ENCODE measurements at places on chromosomes 2 and 18.

DNA sequence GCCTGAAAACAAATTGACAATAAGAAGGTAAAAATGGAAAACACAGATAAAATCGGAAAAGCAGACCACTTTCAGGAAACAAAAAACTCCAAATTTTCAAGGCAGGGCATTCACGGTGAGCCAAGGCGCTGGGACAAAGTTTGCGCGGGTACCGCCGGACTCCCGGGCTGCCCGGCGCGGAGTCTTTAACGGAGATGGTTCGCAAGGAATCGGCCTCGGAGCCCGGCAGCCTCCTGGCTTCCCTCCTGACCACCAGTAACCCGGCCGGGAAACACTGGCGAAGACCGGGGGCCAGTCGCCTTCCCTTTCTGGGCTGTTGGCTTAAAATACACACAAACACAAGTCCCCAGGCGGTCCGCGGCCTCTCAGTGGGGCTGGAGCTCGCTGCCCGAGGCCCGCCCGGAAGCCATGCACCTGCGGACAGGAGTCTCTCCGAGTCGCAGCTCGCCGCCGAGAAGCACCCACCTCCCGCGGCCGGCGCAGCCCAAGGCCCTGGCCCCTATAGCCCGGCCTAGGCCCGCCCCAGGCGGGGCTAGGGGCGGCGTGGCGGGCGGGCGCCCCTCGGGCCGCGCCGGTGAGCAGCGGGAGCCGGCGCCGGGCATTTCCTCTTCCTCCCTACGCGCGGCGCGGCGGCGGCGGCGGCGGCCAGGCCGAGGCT, 622 bp upstream of the KCMF1 start:
- peak; percentile 33 for DNase-seq

GRCh38 chr2:211457325-211457724, 900.9 kb downstream of the CPS1 start:
- no peak for DNase-seq

- DNase-seq, result no peak
Observed at GRCh38 chr2:103159018-103159417, 397.2 kb downstream of the TMEM182 start.

DNA sequence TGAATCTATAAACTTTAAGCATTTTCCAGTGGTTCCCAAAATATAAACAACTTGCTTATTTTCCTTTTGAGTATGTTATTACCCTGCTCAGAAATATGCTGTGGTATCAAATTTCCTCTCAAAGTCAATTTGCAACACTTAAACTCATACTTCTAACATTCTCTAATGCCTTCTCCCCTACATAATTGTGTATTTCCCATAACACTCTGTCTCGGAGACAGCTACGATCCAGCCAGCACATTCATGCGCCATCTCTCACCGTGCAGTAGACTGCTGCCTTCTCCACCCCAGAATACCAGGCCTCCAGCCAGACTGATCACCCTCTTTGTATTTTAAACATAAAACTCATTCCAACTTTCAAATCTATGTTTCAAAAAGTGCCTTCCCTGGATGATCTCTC, 41.8 kb downstream of the TIMM21 start:
- no peak for DNase-seq

GRCh38 chr2:3728104-3729054, 25.0 kb downstream of the DCDC2C start:
- no peak for DNase-seq

- no peak for DNase-seq
Observed at GRCh38 chr2:218996937-218997336, 3.7 kb upstream of the CRYBA2 start.

DNA sequence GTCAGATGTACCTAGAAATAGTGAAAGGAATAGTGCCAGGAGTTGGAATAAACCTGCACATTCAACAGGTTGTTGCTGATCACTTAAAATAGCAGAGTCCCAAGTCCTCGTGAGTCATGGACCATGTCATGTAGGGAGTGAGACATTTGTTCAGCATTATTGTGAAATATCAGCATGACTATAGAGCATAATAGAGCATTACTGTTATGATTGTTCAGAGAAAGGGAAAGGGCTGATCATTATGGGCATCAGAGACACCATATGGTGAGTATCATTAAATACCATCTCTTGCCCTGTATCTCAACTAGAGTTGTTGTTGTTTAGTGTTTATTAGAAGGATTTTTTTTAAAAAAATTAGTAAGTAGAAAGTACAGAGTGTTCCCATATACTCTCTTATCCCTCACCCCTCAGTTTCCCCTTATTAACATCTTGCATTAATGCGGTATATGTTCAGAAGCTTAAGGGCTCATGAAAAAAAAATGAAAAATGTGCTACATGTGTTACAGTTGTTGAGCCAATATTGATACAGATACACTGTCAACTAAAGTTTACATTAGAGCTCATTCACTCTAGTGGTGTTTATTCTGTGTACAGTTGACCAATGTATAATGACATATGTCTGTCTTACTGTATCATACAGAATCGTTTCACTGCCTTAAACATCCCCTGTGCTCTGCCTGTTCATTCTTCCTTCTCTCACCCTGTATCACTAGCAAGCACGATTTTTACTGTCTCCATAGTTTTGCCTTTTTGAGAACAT, 5.7 kb downstream of the ELAC1 start:
- DNase-seq, result no peak

DNA sequence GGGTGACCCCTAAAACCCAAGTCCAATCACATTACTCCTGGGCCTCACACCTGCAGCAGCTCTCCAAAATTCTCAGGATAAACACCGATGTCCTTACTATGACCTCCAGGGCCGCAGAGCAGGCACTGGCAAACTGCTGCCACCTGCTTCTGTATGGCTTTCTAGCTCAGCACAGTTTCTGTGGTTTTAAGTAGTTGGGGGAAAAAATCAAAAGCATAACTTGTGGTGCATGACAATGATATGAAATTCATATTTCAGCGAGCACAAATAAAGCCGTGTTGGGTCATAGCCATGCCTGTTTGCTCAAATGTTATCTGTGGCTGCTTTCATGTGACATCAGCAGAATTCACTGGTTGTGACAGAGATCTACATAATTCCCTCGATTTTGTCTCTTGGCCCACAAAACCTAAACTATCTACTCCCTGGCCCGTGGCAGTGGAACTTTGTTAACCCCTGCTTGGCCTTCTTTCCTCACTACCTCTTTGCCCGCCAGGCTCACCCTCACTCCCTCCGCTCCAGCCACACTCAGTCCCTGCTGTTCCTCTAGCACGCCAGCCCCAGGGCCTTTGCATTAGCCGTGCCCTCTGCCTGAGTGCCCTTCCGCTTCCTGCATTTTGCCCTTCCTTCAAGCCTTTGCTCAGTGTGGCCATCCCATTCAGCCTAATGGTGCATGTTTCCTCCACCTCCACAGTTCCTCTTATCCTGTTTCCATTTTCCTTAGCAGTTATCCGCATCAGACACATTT, 108.3 kb downstream of the AGAP1 start:
- no peak for DNase-seq
